Nucleus accumbens (tissue), 56 donors: ENCODE measurements at places on chromosomes 4 and X.

- no peak for DNase-seq
Measured at GRCh38 chr4:147735413-147736301, 3.8 kb downstream of the ARHGAP10 start.

DNA sequence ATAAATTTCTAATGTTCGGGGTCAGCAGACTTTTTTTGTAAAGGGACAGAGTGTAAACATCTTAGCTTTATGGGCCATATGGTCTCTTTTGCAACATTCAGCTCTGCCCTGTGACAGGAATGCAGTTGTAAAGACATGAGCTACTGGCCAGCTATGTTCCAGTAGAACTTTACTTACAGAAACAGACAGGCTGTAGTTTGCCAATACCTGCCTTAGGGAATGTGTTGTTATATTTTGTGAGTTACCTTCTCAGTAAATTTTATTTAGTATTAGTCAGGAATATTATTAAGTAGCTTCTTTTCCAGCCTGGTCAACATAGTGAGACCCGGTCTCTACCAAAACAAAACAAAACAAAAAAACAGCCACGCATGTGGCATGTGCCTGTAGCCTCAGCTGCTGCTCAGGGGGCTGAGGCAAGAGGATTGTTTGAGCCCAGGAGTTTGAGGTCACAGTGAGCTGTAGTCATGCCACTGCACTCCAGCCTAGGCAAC lies 48.7 kb downstream of the HTT start:
- no peak for DNase-seq

- no peak for DNase-seq
Measured at GRCh38 chr4:48706736-48707135, 73.3 kb downstream of the FRYL start.

- DNase-seq = no peak
Measured at GRCh38 chr4:26892480-26893150, 32.0 kb downstream of the STIM2 start.

DNA sequence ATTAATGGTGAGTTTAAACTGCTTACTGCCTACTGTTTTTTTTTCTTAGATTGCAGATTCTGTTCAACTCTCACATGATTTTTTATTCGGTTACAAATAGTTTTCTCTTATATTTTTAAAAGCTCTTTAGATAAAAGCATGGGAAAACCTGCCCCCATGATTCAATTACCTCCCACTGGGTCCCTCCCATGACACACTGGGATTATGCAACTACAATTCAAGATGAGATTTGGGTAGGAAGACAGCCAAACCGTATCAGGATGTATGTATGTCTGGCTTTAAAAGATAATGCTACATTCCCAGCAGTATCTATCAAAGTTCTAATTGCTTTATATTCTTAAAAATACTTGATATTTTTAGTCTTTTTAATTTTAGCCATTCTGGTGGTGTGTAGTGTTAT lies 131.5 kb downstream of the JADE1 start:
- no peak for DNase-seq

DNA sequence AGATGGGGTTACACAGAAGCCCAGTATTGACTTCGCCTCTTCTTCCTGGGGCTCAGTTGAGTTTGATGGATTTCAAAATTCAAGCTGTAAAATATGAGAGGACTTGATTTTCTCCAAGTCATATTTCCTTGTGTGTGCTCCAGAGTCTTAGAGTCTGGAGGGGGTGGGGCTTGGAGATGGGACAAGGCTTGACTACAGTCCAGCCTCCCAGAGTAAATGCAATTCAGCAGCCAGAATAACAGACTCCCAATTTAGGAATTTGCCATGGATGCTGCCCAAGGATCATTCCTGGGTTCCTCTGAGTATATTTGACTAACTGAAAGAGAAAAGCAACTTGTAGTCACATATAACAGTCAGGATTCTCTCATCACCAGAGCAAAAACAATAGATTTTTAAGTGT lies 53.7 kb upstream of the RBPJ start:
- no peak for DNase-seq

DNA sequence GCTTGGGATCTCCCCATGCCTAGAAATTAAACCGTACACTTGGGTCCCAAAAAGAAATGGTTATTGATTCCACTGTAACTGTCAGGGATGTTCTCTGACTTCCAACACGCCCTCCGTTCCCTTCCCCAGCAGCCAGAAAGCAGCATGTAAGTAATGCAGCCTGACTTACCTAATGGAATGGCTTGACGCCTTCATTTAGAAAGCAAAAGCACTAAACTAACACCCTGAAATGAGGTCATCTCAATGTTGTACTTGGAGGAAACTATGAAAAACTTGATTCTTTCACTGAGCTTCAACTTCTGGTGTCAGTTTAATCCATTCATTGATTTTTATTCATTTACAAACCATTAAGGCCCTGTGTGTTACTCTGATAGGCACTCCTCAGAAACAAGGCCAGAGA lies 110.8 kb upstream of the NOCT start:
- DNase-seq = no peak

DNA sequence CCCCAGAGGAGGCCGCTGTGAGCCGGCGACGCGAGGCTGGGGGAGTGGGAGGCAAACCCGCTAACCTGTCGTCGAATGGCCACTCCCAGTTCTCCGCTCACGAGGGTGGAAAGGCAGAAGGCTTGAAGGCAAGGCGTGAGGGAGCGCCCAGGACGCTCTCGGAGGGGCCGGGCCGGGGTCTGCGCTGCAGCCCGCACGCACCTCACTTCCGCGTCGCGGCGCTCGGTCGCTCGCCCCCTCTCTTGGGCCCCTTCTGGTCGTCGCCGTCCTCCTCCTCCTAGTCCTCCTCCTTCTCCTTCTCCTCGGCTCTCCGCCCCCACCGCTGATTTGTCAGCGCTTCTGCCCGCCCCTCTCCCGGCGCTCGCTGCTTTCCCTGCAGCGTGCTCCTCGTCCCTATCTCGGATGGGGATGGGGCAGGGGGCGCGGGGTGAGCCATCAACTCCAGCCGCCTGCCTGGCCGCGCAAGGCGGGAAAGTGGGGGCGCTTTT lies at the start of gene SNCA:
TSS of gene SNCA (minus strand) at position 265 of the 488 bp plus-strand sequence. CDS start 1,494 bp downstream, outside the sequence.
- DNase-seq = peak; percentile 36

- DNase-seq = no peak
Measured at GRCh38 chr4:175369087-175369486, 443.0 kb downstream of the GPM6A start.

DNA sequence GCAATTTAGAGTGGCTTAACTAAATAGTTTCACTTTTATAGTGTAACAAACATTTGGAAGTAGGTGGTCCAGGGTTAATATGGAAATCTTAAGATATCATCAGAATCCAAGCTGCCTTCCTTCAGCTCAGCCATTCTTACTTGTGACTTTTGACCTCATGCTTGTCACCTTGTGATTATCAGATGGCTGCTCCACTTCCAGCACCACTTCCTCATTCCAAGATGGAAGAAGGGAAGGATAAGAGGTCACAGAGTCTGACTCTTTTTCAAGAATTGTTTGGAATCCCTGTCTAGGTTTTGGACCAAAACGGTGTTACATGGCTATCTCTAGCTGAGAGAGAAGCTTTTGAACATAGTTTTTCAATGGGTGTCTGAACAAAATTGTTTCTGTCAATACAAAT lies 39.9 kb downstream of the MTTP start:
- DNase-seq = no peak

DNA sequence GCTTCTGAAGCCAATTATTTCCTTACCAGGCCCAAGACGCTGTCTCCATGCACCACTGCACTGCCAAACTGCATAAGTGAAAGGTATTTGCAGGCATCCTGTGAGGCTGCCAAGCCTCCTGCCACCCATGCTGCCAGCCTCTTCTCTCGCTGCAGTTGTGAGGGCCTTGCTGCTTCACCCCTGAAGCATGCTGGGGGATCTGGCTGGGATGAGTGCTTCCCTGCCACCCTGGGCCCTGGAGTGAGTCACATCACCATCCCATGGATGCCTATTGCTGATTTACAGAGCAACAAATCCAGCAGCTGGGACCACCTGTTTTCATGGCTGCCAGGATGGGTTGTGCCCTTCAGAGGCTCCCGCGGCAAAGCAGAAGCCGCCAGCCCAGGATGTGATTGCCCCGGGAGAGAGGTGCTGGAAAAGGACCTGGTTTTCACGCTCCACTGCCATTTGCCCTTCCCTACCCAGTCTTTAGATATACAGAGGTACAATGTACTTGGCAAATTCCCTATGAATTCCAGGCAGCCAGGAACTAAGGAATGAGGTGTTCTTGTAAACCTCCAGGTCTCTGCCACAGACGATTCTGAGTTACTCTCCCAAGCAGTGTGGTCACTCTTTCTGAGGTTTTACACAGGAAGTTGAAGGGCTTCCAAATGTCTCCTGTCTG lies 41.5 kb upstream of the PTCHD1 start:
- DNase-seq = no peak

DNA sequence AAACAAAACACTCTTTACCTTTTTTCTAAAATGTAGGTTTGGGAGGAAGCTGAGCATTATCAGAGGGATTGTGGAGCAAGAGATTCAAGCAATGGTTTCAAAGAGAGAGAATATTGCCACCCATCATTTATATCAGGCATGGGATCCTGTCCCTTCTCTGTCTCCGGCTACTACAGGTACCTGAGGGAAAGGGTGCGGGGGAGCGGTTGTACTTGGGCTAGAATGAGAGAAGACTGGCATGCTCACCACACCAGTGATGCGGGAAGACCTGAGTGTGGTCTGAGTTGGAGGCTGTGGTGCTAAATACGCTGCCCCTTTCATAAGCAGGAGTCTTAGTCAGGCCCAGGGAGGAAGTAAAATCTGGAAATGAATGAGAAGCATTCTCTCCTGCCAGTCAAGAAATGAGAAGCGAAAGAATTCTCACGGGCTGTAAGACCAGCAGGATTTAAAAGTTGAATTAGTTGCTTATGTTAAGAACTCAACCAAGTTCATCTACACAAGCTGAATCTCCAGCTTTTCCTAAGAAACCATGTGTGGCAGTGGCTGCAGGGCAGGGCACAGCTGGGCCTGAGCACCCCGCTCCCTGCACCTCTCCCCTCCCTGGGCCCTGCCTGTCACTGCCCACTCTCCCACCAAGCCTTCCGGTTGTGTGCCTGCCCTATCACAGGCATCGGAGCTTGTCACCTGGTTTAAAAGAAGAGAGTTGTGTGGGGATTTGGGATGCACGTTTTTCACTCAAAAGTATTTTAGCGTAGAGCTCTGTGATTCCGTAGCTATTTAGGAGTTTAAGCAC lies 24.8 kb upstream of the MSANTD1 start:
- DNase-seq = no peak

DNA sequence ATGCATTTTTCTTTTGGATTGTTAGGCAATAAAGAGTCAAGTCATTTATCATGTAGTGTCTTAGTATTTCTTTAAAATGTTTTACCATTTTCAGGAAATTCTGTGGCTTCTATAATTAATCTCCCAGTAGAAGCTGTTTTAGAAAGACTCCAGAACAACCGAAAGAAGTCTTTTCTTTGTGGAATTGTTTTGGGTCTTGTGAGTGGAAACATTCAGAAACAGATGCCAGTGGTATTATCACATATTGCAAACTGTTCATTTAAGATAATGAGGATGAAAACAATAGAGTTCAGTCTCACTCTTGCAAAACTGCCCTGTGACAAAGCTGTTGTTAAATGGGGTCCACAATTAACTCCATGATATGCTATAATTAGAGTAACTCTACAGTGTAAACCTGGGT lies 211.2 kb upstream of the KIT start:
- DNase-seq = no peak

- DNase-seq = no peak
Measured at GRCh38 chr4:54082168-54082567, 17.8 kb upstream of the CHIC2 start.

GRCh38 chrX:24648495-24648894 lies 1.3 kb upstream of the PCYT1B start:
- DNase-seq = no peak

DNA sequence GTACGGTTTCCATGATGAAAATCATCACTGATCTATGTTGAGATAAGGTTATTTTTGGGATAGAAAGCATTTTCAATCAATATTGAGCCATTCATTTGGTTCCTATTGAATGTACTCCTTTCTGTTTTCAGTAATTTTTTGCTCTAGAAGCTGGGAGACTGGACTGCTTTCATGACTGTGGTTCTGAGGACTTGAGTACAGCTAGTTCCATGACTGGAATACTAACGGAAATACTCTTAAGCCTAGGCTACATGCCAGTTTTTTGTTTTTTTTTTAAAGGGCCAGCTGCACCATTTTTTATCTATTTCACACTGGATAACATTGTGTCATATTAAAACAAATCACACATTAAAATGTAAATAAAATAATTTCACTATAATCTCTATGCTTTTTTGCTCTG lies 16.7 kb downstream of the PRR32 start:
- no peak for DNase-seq

GRCh38 chr4:30068234-30068633 lies 651.9 kb upstream of the PCDH7 start:
- DNase-seq = no peak

GRCh38 chr4:38678078-38678477 lies 14.1 kb downstream of the KLF3 start:
- DNase-seq = no peak

- DNase-seq = no peak
Measured at GRCh38 chr4:177408023-177408422, 34.2 kb downstream of the AGA start.

DNA sequence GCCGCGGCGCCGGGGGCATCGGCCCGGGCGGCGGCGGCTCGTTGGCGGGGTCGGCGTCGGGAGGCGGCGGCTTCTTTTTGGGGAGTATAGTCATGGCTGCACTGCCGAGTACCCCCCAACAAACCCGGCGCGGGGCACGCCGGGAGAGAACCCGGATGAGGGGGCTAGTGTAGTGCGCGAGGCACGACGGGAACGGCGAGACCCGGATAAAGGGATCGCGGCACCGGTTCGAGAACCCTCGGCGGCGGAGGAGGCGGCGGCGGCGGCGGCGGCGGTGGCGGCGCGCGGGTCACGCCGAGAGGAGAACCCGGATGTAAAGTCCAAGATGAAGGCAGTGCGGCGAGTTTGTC lies at the start of gene OTUD5:
TSS of gene OTUD5 (minus strand) at position 131 of the 350 bp plus-strand sequence. CDS start at position 94, 37 bp downstream.
- DNase-seq = no peak

- no peak for DNase-seq
Measured at GRCh38 chr4:139454111-139455045, at the start of gene RAB33B. RAB33B (plus strand) TSS chr4:139454121; CDS start chr4:139454196, 75 bp downstream.

GRCh38 chr4:26321373-26322221 lies 783 bp downstream of the RBPJ start:
- DNase-seq = no peak

DNA sequence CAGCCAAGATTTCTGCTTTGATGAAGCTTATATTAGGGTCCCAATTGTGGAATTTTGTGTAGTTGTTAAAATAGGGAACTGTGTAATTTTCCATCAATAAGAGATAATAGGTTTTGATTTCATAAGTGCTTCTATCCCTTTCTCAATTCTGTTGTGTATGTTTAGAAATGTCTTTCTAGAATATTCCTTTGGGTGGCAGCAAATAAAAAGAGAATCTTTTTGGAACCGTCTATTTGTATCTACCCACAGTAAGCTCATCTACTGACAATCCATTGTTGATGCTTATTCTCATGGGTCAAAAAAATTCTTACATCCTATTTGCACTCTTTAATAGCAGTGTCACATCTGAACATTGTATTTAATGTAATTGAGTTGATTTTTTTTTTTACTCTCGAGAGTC lies 61.7 kb downstream of the TMA16 start:
- no peak for DNase-seq

GRCh38 chrX:120380699-120381098 lies 18.8 kb downstream of the ATP1B4 start:
- no peak for DNase-seq

- DNase-seq = peak; percentile 6
Measured at GRCh38 chr4:170259631-170260153, 169.9 kb upstream of the AADAT start.

- DNase-seq = no peak
Measured at GRCh38 chr4:98290511-98290910, 29.3 kb downstream of the RAP1GDS1 start.
